ENCODE measurements at places on chromosomes 5 and 9.

DNA sequence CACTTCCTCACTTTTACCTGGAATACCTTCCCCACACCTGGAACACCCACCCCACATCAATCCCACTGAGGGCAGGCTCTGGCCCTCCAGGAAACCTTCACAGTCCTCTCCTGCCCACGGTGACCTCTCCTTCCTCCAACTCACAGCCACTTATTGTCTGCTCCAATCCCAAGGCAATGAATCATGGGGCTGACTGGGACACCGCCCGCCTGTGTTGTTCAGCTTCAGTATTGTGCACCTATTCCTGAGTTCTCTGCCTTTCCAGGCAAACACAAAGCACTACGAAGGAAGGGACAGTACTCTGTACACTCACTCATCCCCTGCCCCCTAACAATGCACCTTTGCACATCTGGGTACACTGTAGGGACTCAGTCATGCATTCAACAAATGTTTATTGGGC is 7.3 kb downstream of the PCDH1 start:
- H3K27ac ChIP-seq, result no peak overlapping the region
- DNase-seq, result peak; percentile 52
- no peak overlapping the region for H3K4me3 ChIP-seq
- peaks cover 46% of the 10 kb centered on the region for H3K4me1 ChIP-seq
- H3K27me3 ChIP-seq, result no peaks in the 10 kb centered on the region

DNA sequence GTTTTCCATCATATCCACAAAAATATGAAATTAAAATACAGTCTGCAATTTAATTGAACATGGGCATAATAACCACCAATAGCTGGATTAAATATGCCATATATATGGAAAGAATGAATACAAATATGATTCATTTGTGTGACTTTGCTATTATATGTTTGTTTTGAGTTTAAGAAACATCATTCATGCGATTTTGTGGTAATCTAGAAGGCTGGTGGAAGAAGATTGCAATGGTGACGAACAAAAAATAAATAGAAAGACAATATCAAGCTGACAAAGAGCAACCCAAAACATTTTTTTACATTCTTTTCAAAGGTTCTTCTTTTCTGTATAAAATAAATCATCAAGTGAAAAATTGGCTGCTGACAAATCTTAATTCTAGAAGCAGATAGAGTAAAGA is 610.0 kb downstream of the MAT2B start:
- no peaks in the 10 kb centered on the region for H3K36me3 ChIP-seq
- no peak overlapping the region for H3K4me3 ChIP-seq
- no peaks in the 10 kb centered on the region for H3K27me3 ChIP-seq
- no peak overlapping the region for H3K27ac ChIP-seq
- no peak for DNase-seq
- no peaks in the 10 kb centered on the region for H3K4me1 ChIP-seq

- H3K4me3 ChIP-seq, result no peak overlapping the region
- H3K36me3 ChIP-seq, result no peaks in the 10 kb centered on the region
- no peak overlapping the region for H3K27ac ChIP-seq
- no peaks in the 10 kb centered on the region for H3K4me1 ChIP-seq
- no peak for DNase-seq
Measured at GRCh38 chr5:154092356-154093141, 53.8 kb downstream of the MFAP3 start.

DNA sequence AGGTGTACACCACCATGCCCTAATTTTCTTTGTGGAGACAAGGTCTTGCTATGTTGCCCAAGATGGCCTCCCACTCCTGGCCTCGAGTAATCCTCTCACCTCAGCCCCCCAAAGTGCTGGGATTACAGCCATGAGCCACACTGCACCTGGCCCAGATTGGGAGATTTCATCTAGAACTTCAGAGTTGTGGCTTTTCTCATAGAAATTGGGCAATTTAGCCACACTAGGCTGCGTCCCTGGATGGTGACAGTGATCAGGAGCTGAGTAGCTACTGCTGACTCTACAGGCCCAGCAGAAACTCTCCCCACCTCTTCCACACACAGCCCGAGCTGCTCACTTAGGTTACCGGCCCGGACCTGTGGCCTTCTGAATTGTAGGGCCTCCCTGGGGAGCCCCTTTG is 7.7 kb downstream of the PFN3 start:
- no peak overlapping the region for H3K27ac ChIP-seq
- H3K4me3 ChIP-seq, result no peak overlapping the region
- H3K36me3 ChIP-seq, result no peaks in the 10 kb centered on the region
- no peaks in the 10 kb centered on the region for H3K27me3 ChIP-seq
- peaks cover 6% of the 10 kb centered on the region for H3K4me1 ChIP-seq

- no peaks in the 10 kb centered on the region for H3K4me1 ChIP-seq
- no peaks in the 10 kb centered on the region for H3K27me3 ChIP-seq
- no peak for DNase-seq
- no peak overlapping the region for H3K27ac ChIP-seq
- H3K4me3 ChIP-seq, result no peak overlapping the region
Measured at GRCh38 chr9:128940271-128940921, 7.0 kb downstream of the DOLK start.

- peaks cover 3% of the 10 kb centered on the region for H3K36me3 ChIP-seq
- peak within 1 kb of the TSS; percentile 93 for H3K27ac ChIP-seq
- peak within 1 kb of the TSS; percentile 81 for H3K4me3 ChIP-seq
- peaks cover 8% of the 10 kb centered on the region for H3K4me1 ChIP-seq
- H3K27me3 ChIP-seq, result no peaks in the 10 kb centered on the region
Measured at GRCh38 chr5:9545992-9546851, at the start of gene SEMA5A. TSS of gene SEMA5A (minus strand) at chr5:9546075. CDS start at chr5:9379946, 166,129 bp downstream.

- H3K36me3 ChIP-seq, result no peaks in the 10 kb centered on the region
- no peaks in the 10 kb centered on the region for H3K27me3 ChIP-seq
Measured at GRCh38 chr5:150320044-150320613, 17.4 kb upstream of the ARSI start.

DNA sequence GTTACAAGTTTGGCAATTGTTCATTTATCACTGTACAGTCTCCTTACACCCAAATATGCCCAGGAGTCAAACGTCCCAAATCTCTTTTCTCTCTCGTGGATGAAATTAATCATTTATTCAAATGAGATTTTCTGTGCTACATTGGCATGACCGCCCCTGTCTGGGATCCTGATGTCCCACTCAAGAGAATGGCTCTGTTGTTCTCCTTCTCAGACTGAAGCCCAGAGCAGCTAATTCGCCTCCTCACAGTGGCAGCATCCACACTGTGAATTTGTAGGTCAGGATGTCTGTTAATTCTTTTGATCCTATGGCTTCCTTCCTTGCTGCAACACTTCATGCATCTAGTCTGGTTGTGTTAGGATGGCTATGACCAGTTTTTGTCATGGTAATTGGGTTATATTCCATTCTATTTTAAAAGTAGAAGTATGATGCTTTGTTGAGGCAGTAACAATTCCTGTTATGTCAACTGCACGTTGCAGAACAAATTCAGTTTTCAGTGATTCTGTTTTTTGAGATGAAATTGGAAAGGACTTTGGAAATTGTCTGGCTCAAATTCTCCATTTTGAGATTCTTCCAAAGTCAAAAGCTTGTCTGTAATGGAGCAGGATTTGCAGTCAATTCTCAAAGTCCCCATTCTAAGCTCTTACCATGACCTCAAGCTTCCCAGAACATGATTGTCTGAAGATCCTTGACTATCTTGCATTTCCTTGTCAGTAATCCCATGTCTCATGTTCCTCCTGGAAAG is 141.5 kb upstream of the GAS1 start:
- no peaks in the 10 kb centered on the region for H3K36me3 ChIP-seq
- no peak overlapping the region for H3K4me3 ChIP-seq
- no peak for DNase-seq
- peaks cover 12% of the 10 kb centered on the region for H3K4me1 ChIP-seq
- no peak overlapping the region for H3K27ac ChIP-seq

DNA sequence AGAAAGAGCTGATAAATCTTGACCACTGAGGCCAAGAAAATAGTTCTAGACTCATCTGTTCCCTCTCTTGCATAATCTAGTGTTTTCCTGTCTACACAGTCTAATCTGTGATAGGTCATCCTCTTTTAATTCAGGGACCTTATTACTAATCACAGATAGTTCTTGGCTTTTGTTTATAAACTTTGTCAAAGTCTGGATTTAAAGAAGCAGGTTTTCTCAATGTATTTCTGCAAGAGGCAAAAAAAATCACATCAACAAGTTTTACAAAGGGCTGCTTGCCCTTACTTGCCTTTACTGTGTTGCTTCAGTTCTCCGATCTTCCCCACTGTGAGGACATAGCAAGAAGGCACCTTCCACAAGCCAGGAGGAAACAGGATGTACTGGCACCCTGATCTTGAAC is 43.9 kb upstream of the MTAP start:
- no peaks in the 10 kb centered on the region for H3K4me1 ChIP-seq
- no peak for DNase-seq
- no peaks in the 10 kb centered on the region for H3K36me3 ChIP-seq
- no peaks in the 10 kb centered on the region for H3K27me3 ChIP-seq
- H3K27ac ChIP-seq, result no peak overlapping the region

DNA sequence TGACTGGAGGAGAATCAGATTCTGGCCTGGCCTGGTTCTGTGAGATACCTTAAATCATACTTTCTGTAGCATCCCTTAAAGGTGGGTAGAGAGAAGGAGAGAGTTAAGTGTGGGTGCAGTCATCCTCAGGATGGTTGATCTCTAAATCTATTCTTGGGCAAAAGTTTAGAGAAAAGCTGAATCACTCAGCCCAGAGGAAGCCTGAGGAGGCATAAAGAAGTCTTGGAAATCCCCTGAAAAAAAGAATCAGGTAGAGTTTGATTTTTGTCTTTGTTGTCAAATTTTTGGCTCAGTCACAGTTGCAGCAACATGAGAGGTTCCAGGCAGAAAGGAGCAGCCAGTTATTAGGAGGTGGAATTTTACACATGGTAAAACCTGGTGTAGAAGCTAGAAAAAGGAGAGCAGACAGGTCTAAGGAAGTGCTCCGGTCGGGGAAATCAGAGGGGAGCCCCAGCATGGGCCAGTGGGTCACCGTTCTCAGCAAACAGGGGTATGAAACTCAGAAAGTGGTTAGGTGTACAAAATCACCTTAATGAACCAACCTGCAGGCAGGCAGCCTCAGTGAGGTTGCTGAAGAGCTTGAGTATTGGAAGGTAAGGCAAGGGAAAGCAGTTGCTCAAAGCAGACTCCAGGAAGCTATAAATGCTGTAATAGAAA is 116.2 kb upstream of the CNTLN start:
- H3K4me3 ChIP-seq, result no peak overlapping the region
- H3K27me3 ChIP-seq, result no peaks in the 10 kb centered on the region
- no peak for DNase-seq
- H3K27ac ChIP-seq, result peak overlapping the region; percentile 80

GRCh38 chr5:9818340-9818845 is 188.2 kb upstream of the TAS2R1 start:
- H3K4me1 ChIP-seq, result peaks cover 7% of the 10 kb centered on the region
- no peak overlapping the region for H3K4me3 ChIP-seq
- H3K27ac ChIP-seq, result no peak overlapping the region
- H3K27me3 ChIP-seq, result no peaks in the 10 kb centered on the region
- no peaks in the 10 kb centered on the region for H3K36me3 ChIP-seq
- DNase-seq, result no peak

GRCh38 chr9:114214181-114214580 is 58.8 kb downstream of the COL27A1 start:
- H3K4me1 ChIP-seq, result peaks cover 30% of the 10 kb centered on the region
- H3K27me3 ChIP-seq, result no peaks in the 10 kb centered on the region
- no peaks in the 10 kb centered on the region for H3K36me3 ChIP-seq
- peak; percentile 83 for DNase-seq

GRCh38 chr5:27009540-27009915 is 28.9 kb downstream of the CDH9 start:
- no peak for DNase-seq
- H3K27ac ChIP-seq, result no peak overlapping the region
- no peaks in the 10 kb centered on the region for H3K27me3 ChIP-seq

DNA sequence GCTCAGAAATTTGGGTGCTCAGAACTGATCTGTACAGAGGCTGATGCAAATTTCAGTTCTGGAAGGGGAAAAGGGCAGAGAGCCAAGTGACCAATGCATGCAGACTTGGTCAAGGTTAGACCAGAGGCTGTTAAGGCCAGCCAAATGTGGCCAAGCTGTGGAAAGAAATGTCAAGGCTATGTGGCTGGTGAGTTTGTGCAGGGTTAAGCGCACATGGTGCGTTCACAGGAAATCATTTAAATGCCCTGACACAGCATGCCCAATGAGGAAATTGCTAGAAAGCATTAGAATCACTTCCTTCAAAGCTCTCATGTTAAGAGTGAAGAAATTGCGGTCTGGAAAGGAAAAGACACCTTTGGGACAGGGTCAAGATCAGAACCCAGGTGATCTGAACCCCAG is 58.0 kb downstream of the PTPN3 start:
- H3K36me3 ChIP-seq, result peaks cover 11% of the 10 kb centered on the region
- no peaks in the 10 kb centered on the region for H3K27me3 ChIP-seq
- no peak overlapping the region for H3K27ac ChIP-seq
- H3K4me3 ChIP-seq, result no peak overlapping the region
- no peak for DNase-seq

GRCh38 chr5:40834391-40834848 is 602 bp downstream of the RPL37 start:
- peaks cover 47% of the 10 kb centered on the region for H3K36me3 ChIP-seq
- H3K27ac ChIP-seq, result peak overlapping the region; percentile 94
- no peaks in the 10 kb centered on the region for H3K27me3 ChIP-seq
- peaks cover 13% of the 10 kb centered on the region for H3K4me1 ChIP-seq

GRCh38 chr9:135586601-135587109 is 25.1 kb downstream of the PAEP start:
- H3K27ac ChIP-seq, result no peak overlapping the region
- no peak for DNase-seq
- no peak overlapping the region for H3K4me3 ChIP-seq
- no peaks in the 10 kb centered on the region for H3K27me3 ChIP-seq
- H3K4me1 ChIP-seq, result no peaks in the 10 kb centered on the region

- no peaks in the 10 kb centered on the region for H3K36me3 ChIP-seq
- DNase-seq, result no peak
- H3K4me1 ChIP-seq, result no peaks in the 10 kb centered on the region
- H3K27me3 ChIP-seq, result no peaks in the 10 kb centered on the region
Measured at GRCh38 chr5:61991866-61992265, 314.1 kb upstream of the KIF2A start.

- no peak overlapping the region for H3K4me3 ChIP-seq
- H3K27ac ChIP-seq, result no peak overlapping the region
Measured at GRCh38 chr5:90305041-90305720, 104.4 kb downstream of the CETN3 start.

DNA sequence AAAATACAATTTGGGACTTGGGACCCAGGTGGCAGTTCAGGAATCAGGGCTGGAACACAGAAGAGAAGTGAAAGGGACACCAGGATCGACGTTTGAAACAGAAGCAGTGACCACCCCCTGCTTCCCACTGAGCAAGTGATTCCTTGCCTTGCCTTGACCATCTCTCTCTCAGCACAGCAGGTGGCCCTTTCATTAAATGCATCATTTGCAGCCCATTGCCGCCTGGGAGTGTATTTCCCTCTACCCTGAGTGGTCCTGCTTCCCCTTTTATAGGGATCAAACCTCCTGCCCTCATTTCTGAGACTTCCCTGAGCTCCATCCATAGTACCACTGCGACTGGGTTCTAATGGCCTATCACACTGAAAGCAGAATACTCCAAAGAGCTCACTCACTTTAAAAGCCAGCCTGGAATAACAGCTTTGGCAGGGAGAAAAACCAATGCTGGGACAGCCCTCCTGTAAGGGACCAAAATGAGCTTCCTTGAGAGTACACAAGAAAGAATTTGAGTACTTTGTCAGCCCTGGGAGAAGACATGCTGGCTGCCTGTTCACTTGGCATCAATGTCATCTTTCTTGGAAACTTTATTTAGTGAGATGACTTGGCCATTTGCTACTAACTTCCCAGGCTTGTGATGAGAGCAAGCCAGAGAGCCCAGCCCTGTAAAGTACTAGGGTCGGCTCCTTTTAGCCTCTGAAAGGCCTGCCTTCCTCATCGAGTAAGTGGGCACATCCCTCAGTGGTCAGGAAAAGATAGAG is 149.7 kb downstream of the SLIT3 start:
- H3K4me3 ChIP-seq, result no peak overlapping the region
- DNase-seq, result no peak
- H3K27me3 ChIP-seq, result no peaks in the 10 kb centered on the region
- H3K27ac ChIP-seq, result peak overlapping the region; percentile 14
- no peaks in the 10 kb centered on the region for H3K4me1 ChIP-seq
